CD4-positive, alpha-beta T cell treated with Interleukin-10 for 1 hour (primary cell): ENCODE measurements at places on chromosomes 16 and 17.

DNA sequence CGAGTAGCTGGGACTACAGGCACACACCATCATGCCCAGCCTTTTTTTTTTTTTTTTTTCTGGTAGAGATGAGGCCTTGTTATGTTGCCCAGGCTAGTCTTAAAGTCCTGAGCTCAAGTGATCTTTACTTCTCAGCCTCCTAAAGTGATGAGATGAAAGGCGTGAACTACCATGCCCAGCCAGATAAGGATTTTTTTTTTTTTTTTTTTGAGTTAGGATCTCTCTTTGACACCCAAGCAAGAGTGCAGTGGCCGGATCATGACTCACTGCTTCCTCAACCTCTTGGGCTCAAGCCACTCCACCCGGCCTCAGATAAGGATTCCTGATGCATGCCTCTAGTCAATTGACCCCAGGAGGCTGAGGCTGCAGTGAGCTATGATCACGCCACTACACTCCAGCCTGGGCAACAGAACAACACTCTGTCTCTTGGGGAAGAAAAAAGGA is 11.2 kb upstream of the PLEKHG4 start:
- DNase-seq = no peak

- no peak for DNase-seq
Measured at GRCh38 chr17:56176091-56176490, 22.8 kb downstream of the ANKFN1 start.

GRCh38 chr17:9419932-9420453 is 155.6 kb downstream of the STX8 start:
- no peak for DNase-seq

- no peak for DNase-seq
Measured at GRCh38 chr16:75478480-75479345, 14.2 kb upstream of the TMEM170A start.
